ENCODE measurements at places on chromosomes 2 and 18. TPM values are rescaled to one million over a fixed set of nuclear protein-coding genes. Genes with fewer than 3 reads are reported as not detected.

- no peak for DNase-seq
Observed at GRCh38 chr2:106745468-106745867, 140.5 kb downstream of the ST6GAL2 start.

The RIT2 gene
- 0.82 TPM for polyA plus RNA-seq

GRCh38 chr2:163345795-163346573 lies 389.8 kb downstream of the FIGN start:
- DNase-seq, result no peak

GRCh38 chr2:128611421-128612320 lies 293.0 kb upstream of the HS6ST1 start:
- DNase-seq, result no peak

- no peak for DNase-seq
Observed at GRCh38 chr2:208346756-208347155, 59.8 kb upstream of the PTH2R start.

All from testis (tissue), 5 donors.